Airway epithelial cell (primary cell): ENCODE measurements at places on chromosomes 1 and 21. TPM values are rescaled to one million over a fixed set of nuclear protein-coding genes. Genes with fewer than 3 reads are reported as not detected.

Gene OR2L13
- total RNA-seq: not detected in 2 replicates

Gene IL20
- total RNA-seq: not detected in 2 replicates

Gene CAP1
- total RNA-seq: 328 and 376 TPM in 2 replicates

Gene FNDC5
- total RNA-seq: not detected in 2 replicates

Gene ASH1L
- total RNA-seq: 9.6 and 16.6 TPM in 2 replicates

Gene TMEM52
- total RNA-seq: 3.4 and 8.2 TPM in 2 replicates

Gene PLPPR4
- total RNA-seq: not detected in 2 replicates

Gene S100A9
- 4,961 and 5,057 TPM in 2 replicates for total RNA-seq

Gene GPR161
- 8.5 and 11.8 TPM in 2 replicates for total RNA-seq

Gene HTR1D
- total RNA-seq: 0.07 TPM in 1 of 2 replicates, not detected in the other

Gene KCNJ9
- not detected in 2 replicates for total RNA-seq

Gene PFKFB2
- 7.4 and 8.0 TPM in 2 replicates for total RNA-seq

Gene ALX3
- not detected in 2 replicates for total RNA-seq

Gene ADGRL2
- 40.2 and 53.3 TPM in 2 replicates for total RNA-seq

Gene RGS1
- not detected in 2 replicates for total RNA-seq

Gene RIPPLY3
- total RNA-seq: 0.70 and 1.1 TPM in 2 replicates

Gene AMY1B
- total RNA-seq: not detected in 2 replicates

Gene KRTAP11-1
- total RNA-seq: not detected in 2 replicates

Gene RHD
- total RNA-seq: not detected in 2 replicates

Gene PPIAL4G
- total RNA-seq: not detected in 2 replicates

Gene OLFML3
- total RNA-seq: 0.65 and 1.3 TPM in 2 replicates

Gene EVI5
- 8.2 and 12.0 TPM in 2 replicates for total RNA-seq

Gene SLC2A1
- total RNA-seq: 1,064 and 1,733 TPM in 2 replicates

Gene PIK3C2B
- total RNA-seq: 11.1 and 20.5 TPM in 2 replicates

Gene PCP4L1
- 1.3 and 1.9 TPM in 2 replicates for total RNA-seq

Gene KLHL20
- total RNA-seq: 18.3 and 21.1 TPM in 2 replicates

Gene ZMYND12
- 0.09 and 0.99 TPM in 2 replicates for total RNA-seq

Gene RAB3B
- 4.7 and 6.7 TPM in 2 replicates for total RNA-seq

Gene SZRD1
- 54.9 and 59.5 TPM in 2 replicates for total RNA-seq

Gene EPRS1
- total RNA-seq: 58.3 and 79.3 TPM in 2 replicates

Gene LCE1E
- total RNA-seq: 0.37 TPM in 1 of 2 replicates, not detected in the other

Gene P3R3URF
- not detected in 2 replicates for total RNA-seq
